B cell (primary cell): ENCODE measurements at places on chromosomes 5 and 9.

- peak; percentile 6 for DNase-seq
These were observed 231.3 kb downstream of the NPR3 start for GRCh38 chr5:32942225-32942989.

- DNase-seq: no peak
These were observed 34.9 kb upstream of the BASP1 start for GRCh38 chr5:17182494-17182893.

DNA sequence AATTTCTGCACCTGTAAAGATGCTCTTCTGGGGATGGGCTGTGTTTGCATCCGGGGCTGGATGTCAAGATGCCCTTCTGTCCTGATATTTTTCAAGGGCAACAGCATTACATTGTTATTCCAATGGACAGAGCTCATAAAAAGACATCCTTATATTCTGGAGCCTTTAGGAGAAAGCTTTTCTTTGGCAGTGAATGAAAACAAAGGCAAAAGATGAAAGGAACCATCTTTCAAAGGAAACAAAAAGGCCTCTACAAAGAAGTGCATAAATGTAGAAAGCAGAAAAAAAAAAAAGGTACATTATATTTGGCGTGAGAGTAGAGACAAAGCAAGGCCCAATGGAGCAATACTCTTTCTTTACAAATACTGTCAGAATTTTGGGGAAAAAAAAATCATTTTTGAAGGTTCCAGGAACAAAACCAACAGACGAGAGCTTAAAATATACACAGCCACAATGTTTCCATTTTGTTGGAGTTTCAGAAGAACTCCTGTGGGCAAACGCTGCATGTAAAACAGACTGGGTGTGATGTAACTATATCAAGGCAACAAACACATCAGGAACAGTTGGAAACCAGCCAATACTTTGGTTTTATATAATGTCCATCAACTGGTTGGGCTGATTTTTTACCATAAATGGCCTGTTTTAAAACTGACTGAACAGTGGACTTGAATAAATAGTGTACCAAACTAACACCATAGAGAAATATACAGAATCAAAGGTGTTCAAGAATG is 885.6 kb upstream of the DMAC1 start:
- no peak for DNase-seq

GRCh38 chr5:86320266-86320665 is 297.5 kb upstream of the COX7C start:
- no peak for DNase-seq

DNA sequence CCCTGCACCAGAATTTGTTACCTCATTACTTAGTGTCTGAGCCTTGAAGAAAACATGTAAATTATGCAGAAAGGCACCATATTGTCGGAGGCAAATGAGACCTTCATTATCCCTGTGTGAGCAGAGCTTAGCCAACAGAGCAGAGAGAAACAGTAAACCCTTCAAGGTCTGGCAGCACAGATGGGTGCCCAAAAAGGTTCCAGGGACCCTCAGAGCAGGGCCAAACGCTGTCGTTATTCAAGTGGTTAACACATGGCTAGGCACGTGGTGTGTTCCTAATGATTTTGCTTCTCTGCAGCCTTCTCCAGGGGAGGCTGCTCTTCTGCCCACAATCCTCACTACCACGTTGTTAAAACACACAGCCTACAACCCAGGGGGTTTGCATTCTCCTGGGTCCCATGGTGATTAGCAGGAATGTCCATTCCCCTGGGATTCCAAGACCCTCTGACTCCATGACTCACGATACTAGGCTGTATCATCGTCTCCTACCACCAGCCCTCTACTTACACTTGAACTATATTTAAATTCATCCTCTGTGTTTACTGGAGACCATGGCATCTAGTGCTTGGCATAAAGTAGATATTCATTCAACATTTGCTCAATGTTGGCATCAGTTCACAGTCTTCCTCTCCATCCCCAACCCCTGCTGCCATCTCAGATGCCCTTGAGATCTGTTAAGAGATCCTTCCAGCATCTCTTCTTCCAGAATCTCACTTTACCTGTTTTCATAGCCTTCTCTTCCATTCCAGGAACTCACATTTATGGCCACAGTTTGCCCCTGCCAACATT is 174.5 kb upstream of the RAD23B start:
- DNase-seq: no peak

- DNase-seq: no peak
These were observed 155.6 kb upstream of the VLDLR start for GRCh38 chr9:2465921-2466460.

- DNase-seq: no peak
These were observed 87.0 kb upstream of the TLE1 start for GRCh38 chr9:81776390-81776789.

DNA sequence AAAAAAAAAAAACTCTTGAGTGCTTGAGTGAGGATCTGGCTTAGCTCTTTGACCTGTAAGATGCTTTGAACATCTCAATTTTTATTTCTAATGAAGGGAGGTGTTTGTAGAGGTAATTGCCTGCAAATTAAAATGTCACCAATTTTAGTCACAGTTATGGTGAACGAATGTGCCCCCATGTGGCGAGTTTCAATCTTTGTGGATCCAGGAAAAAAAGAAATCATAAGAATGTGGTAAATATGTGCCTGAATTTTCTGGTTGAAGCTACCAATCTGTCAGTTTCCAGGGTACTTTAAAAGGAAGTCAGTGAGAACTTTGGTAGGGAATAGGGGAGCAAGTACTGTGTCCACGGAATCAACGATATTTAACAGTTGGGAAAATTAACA is 1772.4 kb upstream of the CDH9 start:
- DNase-seq: no peak

DNA sequence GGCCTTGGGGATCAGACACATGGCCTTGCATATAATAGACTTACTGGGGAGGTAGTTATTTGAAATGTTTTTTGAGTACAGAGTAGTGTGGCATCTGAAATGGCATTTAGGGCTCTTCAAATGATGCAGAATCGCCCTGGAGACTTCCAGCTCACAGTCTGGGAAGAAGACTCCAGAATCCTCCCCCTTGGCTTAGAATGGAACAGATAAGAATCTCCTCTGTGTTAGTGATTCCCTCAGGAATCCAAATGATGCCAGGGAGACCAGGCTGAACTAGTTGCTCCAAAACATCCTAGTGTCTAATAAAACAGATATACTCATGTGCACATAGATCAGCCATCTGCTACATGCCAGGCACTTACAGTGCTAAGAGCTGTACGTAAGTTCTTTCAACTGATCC is 38.6 kb upstream of the SMC5 start:
- DNase-seq: no peak

DNA sequence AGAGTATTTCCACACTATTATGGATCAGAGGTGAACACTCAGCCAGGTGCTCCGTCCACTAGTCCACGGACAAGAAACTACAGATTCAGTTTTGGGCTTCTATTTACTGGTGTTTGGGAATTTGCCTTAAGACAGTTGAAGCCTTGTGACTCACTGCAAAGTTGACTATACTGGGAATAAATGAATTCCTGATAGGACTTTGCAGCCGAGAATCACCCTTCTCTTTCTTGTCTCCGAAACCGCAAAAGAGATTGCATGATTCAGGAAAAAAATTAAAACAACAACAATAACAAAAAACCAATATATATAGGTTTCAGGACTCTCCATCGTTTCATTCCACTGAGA is 716 bp downstream of the TMEM171 start:
- DNase-seq: no peak

DNA sequence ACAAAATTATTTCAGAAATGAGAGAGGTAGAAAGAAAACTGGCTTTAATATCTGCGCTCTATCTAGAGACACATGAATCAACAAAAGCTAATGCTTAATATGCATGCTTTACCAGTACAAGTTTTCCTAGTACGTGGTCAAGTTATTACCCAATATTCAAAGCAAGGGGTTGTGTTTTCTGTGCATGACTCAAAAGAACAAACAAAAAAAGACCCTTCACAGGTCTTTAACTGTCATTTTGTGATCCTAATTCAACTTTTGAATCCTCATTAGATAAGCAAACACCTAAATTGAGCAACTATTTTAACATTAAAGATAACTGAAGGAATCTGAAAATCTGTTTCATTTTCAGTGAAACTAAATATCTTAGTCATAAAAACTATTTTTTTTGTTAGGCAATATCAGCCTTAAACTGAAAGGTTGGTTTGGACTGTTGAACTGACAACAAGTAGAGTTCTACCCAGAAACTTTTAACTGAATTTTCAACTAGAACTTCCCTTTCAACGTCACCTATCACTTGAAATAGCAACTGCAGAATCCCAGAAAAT is 12.5 kb downstream of the ST8SIA4 start:
- DNase-seq: peak; percentile 28

- DNase-seq: no peak
These were observed 242.5 kb downstream of the NFIB start for GRCh38 chr9:14071484-14071883.

- no peak for DNase-seq
These were observed 426.5 kb downstream of the NR2F1-AS1 start for GRCh38 chr5:93154535-93154934.
